ENCODE measurements at places on chromosomes 11 and 22.

- DNase-seq = no peak
These were observed 53.9 kb downstream of the GGTLC2 start for GRCh38 chr22:22698263-22698750.

GRCh38 chr11:1006762-1007161, 29.8 kb downstream of the MUC6 start:
- DNase-seq = no peak

GRCh38 chr11:32864555-32864954, 28.1 kb upstream of the QSER1 start:
- DNase-seq = no peak

- DNase-seq = no peak
These were observed 15.0 kb upstream of the FGF3 start for GRCh38 chr11:69834251-69834650.

DNA sequence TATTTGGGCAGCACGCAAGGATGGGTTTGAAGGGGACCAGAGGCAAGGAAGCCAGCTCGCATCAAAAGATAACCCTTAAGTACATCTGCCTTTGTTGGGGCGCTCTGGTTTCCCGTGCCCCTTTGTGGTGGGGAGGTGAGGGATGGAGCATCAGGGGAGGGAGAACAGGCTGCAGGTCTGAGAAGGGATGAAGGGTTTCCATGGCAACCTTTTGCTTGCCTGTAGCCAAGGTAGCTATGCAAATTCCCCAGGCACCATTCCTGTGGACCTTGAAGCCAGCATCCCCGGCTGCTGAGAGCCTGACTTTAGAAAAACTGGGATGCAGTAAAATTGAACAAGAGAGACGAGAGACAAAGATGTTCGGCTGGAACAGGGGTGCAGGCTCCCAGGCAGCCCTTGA, 75.7 kb downstream of the SEZ6L start:
- DNase-seq = no peak

DNA sequence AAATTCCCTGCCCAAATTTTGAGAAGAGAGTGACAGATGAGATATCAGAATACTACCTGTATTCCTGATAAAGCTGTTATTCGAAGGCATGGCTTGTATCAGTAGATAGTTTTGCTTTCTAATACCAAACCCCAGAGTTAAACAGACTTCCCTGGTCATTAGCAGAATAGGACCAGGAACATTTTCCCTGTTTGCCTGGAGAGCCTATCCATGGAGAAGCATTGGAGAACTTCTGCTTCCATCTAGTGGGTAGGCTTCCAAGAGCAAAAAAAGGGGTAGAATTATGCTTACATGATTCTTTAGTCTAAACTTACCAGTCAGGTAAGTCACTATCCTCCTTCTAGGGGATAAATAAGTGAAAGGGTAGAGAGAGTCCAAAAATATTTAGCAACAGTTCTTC, 14.2 kb downstream of the PDE3B start:
- DNase-seq = no peak

- no peak for DNase-seq
These were observed 201.8 kb upstream of the NCAM1 start for GRCh38 chr11:112759418-112759817.

- no peak for DNase-seq
These were observed 2.8 kb downstream of the ZNHIT2 start for GRCh38 chr11:65114538-65115171.

- no peak for DNase-seq
These were observed 50.0 kb upstream of the CARD18 start for GRCh38 chr11:105189581-105189980.

GRCh38 chr11:81135570-81135969, 1598.1 kb downstream of the FAM181B start:
- no peak for DNase-seq

GRCh38 chr22:41343300-41343699, 38.4 kb upstream of the TEF start:
- DNase-seq = no peak

- no peak for DNase-seq
These were observed 67.5 kb downstream of the LHFPL7 start for GRCh38 chr22:24878969-24879368.

- DNase-seq = no peak
These were observed 800 bp downstream of the KCNJ5 start for GRCh38 chr11:128891913-128892398.

- DNase-seq = no peak
These were observed 12.7 kb downstream of the PIM3 start for GRCh38 chr22:49973018-49973961.

- DNase-seq = peak; percentile 60
These were observed 7.3 kb downstream of the STARD10 start for GRCh38 chr11:72786305-72787215.

DNA sequence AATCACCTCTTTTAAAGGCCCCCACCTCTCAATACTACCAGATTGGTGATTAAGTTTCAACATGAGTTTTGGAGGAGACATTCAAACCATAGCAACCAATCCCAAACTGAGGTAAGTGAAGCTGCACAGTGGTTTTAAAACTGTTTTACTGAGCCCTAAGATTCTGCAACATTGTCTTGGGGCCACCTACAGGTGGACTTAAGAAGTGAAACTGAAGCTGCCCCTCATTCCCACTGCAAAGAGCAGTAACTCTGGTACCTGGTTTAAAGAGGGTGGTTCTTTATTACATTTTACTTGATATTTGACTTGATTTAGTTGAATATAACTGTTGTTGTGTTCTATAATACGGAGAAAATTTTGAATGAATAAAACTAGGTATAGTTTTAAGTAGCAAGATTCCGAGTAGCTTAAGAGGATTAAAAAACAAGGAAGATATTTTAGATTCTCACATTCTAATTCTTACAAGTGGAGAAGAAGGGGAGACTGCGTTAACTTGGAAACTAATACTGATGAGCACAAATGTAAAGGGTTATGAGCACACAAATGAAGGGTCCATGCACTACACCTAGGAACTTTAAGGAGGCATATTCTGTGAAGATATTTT, 26.7 kb downstream of the SYT9 start:
- no peak for DNase-seq

DNA sequence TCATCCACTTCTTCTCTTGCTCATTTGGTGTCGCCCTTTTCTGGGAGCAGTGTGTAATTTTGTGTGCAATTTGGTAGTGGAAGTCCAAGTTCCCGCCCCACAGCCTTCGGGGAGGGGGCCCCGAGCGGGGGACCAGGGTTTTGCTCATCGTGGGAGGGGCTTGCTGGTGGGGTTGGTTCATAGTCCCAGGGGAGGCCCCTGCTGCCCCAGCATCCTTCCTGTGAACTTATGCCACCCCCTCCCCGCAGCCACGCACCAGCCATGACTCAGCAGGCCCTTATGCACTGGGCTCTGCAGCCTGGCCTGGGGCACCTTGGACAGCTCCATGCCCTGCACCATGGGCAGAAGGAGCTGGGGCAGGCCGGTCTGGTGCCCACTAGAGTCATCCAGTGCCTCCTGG, 1183.6 kb downstream of the BRD1 start:
- DNase-seq = no peak

GRCh38 chr11:8035200-8035855, 45.7 kb upstream of the TUB start:
- no peak for DNase-seq

- no peak for DNase-seq
These were observed 1501.4 kb downstream of the TBC1D22A start for GRCh38 chr22:48263791-48264351.

DNA sequence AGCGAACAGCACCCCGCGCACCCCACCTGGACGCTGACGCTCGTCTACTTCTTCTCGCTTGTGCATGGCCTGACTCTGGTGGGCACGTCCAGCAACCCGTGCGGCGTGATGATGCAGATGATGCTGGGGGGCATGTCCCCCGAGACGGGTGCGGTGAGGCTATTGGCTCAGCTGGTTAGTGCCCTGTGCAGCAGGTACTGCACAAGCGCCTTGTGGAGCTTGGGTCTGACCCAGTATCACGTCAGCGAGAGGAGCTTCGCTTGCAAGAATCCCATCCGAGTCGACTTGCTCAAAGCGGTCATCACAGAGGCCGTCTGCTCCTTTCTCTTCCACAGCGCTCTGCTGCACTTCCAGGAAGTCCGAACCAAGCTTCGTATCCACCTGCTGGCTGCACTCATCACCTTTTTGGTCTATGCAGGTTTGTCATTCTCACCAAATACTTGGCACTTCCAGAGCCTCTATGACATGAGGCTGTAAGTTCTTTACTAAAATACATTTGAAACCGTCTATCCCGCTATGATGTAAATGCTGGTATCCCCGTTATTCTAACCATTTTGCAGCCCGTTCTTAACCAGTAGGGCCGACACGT, 535 bp downstream of the AQP11 start:
- DNase-seq = peak; percentile 20

DNA sequence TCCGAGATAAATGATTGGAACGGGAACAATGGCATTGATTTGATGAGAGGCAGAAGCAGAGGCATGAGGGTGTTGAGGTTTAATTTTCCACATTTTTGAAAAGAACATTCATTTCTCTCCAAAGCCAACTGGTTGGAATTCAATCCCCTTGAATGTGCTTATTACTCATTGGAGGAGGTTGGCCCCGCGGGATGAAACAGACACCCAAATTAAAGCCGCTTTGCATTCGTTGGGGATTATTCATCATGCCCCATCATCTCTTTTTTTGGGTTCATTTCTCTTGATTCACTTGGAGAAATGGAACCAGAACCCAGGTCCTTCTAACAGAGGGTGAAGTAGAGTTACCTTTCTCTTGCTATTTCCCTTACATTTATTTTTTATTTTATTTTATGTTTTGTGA, 47.6 kb upstream of the PARVG start:
- DNase-seq = no peak

DNA sequence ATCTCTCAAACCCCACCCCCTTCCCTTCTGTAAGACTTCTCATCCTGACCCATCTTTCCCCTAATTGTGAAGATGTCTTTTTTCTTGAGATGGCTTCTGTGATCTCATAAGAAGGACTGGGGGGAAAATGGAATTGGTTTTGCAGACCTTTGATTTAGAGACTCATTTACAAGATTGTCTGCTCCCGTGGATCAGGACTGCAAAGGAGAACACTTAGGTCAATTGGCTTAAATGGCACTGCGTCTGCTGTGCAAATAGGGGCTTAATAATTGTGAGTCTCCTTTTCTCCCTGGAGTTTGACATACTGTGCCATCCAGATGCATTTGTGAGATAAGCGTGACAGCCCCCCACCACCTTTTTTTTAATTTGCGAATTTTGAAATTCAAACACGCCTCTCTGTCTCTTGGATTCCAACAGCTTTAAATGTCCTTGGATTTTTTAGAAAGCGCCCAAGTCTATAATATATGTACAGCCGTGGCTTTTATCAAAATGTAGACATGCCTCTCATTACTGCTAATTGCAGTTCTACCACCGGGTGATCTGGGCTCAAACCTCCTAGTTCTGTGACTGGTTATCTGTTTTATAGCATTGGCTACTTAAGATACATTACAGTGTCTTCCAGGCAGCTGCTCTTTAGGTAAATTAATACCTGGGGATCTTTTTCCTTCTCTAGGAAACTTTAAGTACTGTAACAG, 150.0 kb downstream of the DBX1 start:
- no peak for DNase-seq

DNA sequence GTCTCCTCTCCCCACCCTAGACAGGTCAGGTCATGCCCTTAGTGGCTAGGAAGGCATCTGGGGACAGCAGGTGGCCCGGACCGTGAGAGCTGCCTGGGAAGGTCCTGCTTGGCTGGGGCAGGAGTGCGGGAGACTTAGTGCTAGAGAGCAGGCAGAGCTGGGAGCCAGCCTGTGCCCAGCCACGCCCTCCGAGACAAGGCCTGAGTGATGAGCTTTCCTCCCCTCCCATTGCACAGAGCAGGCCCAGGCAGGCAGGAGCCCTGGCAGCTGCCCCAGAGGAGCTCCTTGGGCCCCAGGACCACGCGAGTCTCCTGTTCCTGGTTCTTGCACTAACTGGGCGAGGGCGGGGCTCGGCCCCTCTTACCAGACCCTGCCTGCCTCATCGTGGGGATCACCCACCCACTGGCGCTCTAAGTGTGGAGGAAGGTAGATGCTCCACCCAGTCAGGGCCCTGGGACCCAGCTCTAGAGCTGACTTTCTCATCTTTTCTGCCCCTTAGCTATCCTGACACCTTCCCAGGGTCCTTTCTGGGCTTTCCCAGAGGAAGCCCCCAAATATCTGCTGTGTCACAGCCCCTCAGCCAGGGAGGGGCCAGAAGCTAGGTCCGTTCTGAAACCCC, 44.9 kb downstream of the MACROD1 start:
- no peak for DNase-seq

GRCh38 chr11:89147229-89147628, 30.4 kb upstream of the TYR start:
- DNase-seq = no peak

GRCh38 chr11:118443590-118444218, 7.4 kb downstream of the KMT2A start:
- DNase-seq = no peak

DNA sequence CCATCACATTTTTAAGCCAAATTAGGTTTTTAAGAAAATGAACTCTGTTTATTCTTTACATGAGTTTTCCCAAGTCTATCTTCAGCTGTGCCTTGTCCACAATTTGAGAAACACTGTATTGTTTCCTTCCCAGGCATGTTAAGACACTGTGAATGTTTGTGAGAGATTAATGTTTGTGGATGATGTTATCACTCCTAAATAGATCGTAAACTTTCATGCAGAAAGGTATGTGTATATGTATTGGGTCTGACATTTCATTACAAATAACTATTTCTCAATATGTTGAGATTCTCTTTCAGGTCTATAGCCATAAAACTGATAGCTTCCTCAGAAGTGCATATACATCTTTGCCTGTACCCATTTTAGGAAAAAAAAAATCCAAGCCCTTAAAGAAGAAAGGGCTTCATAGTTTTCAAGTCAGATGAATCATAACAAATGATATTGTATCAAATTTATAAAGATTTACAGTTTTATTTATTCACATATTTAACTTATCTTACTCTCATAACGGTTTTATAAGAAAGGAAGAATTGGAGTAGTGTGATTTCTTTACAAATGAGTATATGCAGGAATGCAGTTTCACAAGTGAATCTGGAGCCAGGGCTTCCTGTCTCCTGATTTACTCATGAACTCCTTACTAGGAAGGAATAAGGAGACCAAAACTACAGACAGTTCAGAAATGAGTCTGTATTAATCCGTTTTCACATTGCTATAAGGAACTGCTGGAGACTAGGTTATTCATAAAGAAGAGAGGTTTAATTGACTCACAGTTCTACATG, 11.2 kb downstream of the OR8D1 start:
- no peak for DNase-seq

- no peak for DNase-seq
These were observed 1.1 kb upstream of the CABIN1 start for GRCh38 chr22:24010018-24010391.

DNA sequence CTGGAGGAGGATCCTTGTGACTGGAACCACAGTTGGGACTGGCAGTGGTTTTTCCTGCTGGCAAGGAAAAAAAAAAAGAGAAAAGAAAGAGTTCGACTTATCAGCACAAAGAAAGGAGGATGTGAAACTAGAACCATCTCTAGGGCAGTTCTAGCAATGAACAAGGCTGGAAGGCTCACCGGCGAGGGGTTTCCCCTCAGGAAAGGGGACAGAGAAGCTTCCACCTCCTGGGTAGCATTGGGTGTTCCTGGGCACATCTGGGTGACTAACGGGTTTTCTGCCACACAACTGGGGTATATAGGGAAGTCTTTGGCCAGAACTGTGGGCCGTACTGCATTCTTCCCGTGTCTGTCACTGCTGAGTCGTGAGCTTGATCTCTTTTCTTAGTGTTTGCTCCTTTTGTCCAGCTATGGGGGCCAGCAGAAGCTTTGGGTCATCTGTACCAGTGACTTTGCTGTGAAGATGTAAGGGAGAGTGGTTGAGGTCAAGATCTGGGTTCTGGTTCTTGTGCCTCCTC, 109.4 kb upstream of the OR4B1 start:
- no peak for DNase-seq

Data from progenitor cell of endocrine pancreas (in vitro differentiated cells).